ENCODE measurements at places on chromosomes 7 and 10. TPM values are rescaled to one million over a fixed set of nuclear protein-coding genes. Genes with fewer than 3 reads are reported as not detected.

GRCh38 chr7:146216396-146217041, 99.9 kb downstream of the CNTNAP2 start:
- no peaks in the 10 kb centered on the region for H3K4me1 ChIP-seq
- no peak overlapping the region for H3K27ac ChIP-seq
- H3K36me3 ChIP-seq, result no peaks in the 10 kb centered on the region
- H3K27me3 ChIP-seq, result no peaks in the 10 kb centered on the region

DNA sequence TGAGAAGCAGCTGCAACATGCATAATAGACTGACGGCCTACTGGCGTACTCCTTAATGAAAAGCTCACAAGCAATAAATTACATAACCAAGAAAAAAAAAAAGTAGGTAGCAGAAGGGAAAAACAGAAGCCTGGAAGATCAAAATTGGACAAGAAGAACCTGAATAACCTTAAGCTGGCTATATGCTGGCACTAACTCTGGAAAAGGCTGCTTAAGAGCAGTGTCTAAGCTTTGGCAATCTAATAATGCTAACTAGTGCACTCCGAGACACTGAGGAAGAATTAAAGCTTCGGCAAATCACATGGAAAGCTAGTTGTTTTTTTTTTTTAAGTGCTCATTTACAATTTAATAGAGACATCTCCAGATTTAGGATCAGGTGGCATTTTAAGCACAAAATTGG, 441.9 kb downstream of the PARD3 start:
- H3K4me1 ChIP-seq, result no peaks in the 10 kb centered on the region
- H3K27ac ChIP-seq, result no peak overlapping the region
- no peaks in the 10 kb centered on the region for H3K36me3 ChIP-seq
- no peak overlapping the region for H3K4me3 ChIP-seq

- no peak overlapping the region for H3K4me3 ChIP-seq
- H3K27me3 ChIP-seq, result no peaks in the 10 kb centered on the region
- H3K27ac ChIP-seq, result no peak overlapping the region
- H3K4me1 ChIP-seq, result no peaks in the 10 kb centered on the region
These were observed 109.6 kb downstream of the MACC1 start for GRCh38 chr7:20107582-20107981.

- H3K27ac ChIP-seq, result no peak overlapping the region
- DNase-seq, result no peak
- H3K27me3 ChIP-seq, result no peaks in the 10 kb centered on the region
- no peaks in the 10 kb centered on the region for H3K36me3 ChIP-seq
- H3K4me1 ChIP-seq, result no peaks in the 10 kb centered on the region
- no peak overlapping the region for H3K4me3 ChIP-seq
These were observed 23.6 kb upstream of the FRA10AC1 start for GRCh38 chr10:93726024-93726423.

- H3K36me3 ChIP-seq, result no peaks in the 10 kb centered on the region
- H3K27me3 ChIP-seq, result no peaks in the 10 kb centered on the region
- no peak overlapping the region for H3K4me3 ChIP-seq
- no peaks in the 10 kb centered on the region for H3K4me1 ChIP-seq
These were observed 343.3 kb upstream of the AKR1E2 start for GRCh38 chr10:4482659-4483058.

- H3K4me3 ChIP-seq, result no peak overlapping the region
- H3K27ac ChIP-seq, result no peak overlapping the region
- DNase-seq, result no peak
- H3K36me3 ChIP-seq, result no peaks in the 10 kb centered on the region
- H3K4me1 ChIP-seq, result no peaks in the 10 kb centered on the region
These were observed 13.1 kb downstream of the SDHAF3 start for GRCh38 chr7:97130417-97131139.

ADARB2 gene
- 2.2 TPM for total RNA-seq

SLC29A4 gene
- total RNA-seq, result 1.3 TPM

PIK3CG gene
- 11.9 TPM for total RNA-seq

PRKCQ gene
- 1.6 TPM for total RNA-seq

Measured in adrenal gland (tissue), 19 donors.